ENCODE measurements at places on chromosomes 1 and 21.
A peak's percentile ranks its signal among the peaks of the same experiment; 100 is the strongest.

DNA sequence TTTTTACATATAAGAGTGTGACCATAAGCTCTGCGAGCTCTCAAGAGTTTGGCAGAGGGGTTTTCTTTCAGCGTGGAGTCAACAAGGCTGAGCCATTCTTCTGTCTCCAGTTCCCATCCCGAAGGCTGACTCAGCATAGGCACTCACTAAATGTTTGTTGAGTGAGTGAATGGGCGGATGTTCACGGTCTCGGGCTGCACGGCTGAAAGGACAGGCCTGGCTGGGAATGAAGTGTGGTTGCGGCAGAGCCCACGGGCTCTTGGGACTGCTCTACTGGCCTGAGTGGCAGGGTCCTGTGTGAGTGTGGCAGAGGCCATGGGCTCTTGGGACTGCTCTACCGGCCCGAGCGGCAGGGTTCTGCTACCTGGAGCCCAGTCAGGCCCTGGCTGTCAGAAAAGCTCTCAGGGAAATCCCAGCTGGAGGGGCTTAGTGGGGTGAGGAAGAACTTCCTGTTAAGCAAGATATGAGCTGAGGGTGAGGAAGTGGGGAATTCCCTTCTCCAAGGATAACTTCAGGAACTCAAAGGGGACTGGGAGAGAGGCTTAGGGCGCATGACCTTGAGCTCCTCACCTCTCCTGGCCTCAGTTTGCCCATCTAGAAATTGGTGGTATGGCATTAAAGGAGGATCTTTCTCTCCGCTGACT, 56.6 kb upstream of the C1orf174 start:
- DNase-seq: no peak

- DNase-seq: no peak
These were observed 2.3 kb downstream of the PYHIN1 start for GRCh38 chr1:158933621-158934020.

DNA sequence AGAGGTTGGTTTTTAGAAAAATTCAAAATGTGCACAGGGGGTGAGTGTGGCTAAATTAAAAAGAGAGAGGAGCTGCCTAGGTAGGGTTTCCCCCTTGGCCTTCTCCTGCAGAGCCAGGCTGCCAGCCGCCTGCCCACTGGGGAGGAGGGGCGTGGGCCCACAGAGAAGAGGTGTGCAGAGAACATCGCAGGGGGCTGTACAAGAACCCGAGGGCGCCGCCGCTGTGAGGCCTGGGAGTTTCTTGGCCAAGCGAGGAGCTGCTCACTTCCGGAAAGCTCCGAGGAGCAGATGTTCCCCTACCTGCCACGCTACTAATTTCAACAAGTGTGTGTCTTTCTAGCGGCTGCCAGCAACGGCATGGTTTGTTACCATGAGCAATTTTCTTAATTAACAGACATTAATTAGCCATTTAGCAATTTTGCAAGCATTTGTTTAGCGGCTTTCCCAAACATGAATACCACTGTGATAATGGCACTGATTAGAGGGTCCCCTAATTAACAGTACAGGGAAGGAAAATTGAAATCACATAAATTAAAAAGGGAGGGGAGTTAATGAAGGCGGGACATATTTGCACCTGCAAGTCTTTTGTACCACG, 59.7 kb downstream of the MRPL37 start:
- DNase-seq: peak; percentile 96

DNA sequence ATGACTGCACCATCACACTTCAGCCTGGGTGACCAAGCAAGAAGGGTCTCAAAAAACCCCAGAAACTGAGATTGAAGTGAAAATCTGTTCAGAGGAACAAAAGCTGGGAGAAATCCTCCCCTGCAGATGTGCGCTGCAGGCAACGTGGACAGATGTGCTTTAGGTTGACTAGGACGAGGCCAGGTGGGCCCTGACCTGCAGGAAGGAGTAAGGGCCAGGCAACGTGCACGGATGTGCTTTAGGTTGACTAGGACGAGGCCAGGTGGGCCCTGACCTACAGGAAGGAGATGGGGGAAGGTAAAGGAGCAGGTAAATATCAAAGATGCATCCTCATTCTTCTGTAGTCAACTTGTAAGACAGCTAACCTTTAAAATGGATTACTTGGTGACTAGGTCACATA, 2.5 kb upstream of the KRTAP12-1 start:
- no peak for DNase-seq

- no peak for DNase-seq
These were observed 7.0 kb downstream of the FAAP20 start for GRCh38 chr1:2187619-2188018.

All from COR-L47 (cell line).